ENCODE measurements at places on chromosomes 1 and 21. TPM values are rescaled to one million over a fixed set of nuclear protein-coding genes. Genes with fewer than 3 reads are reported as not detected.
A peak's percentile ranks its signal among the peaks of the same experiment; 100 is the strongest.

DNA sequence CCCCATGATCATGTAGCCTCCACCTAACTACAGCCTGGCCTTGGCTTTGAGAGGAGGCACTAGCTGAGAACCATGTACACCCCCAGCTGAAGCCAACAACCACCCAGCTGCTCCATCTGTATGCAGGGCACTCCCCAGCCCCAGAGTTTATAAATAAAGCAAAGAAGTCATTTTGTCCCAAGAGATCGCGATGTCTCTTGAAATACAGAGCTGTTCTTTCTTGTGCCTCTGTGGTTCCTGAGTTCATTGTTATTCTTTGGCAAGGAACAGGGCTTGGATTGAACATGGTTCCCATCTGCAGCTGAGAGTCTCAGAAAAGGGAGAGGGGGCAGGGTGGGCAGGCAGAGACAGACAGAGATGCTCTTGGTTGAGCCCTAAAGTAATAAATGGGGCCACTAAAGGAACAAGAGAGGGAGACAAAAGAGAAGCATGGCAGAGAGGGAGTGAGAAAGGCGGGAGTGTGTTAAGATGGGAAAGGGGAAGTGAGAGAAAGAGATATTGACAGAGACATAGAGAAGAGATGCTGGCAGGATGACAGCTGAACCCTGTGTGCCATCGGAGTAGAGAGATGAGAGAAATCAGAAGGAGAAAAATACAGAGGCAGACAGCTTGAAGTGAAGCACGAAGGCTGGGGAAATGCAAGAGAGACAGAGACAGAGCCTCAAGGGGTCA, 63.3 kb downstream of the TNR start:
- peaks cover 69% of the 10 kb centered on the region for H3K27me3 ChIP-seq
- H3K4me3 ChIP-seq, result no peak overlapping the region
- H3K4me1 ChIP-seq, result no peaks in the 10 kb centered on the region
- H3K36me3 ChIP-seq, result no peaks in the 10 kb centered on the region
- H3K27ac ChIP-seq, result no peak overlapping the region

- H3K27ac ChIP-seq, result no peak overlapping the region
- H3K36me3 ChIP-seq, result no peaks in the 10 kb centered on the region
- DNase-seq, result no peak
- no peak overlapping the region for H3K4me3 ChIP-seq
- H3K27me3 ChIP-seq, result no peaks in the 10 kb centered on the region
Observed at GRCh38 chr1:85822696-85823095, 114.5 kb upstream of the ZNHIT6 start.

- DNase-seq, result no peak
- H3K36me3 ChIP-seq, result peaks cover 20% of the 10 kb centered on the region
- peaks cover 22% of the 10 kb centered on the region for H3K4me1 ChIP-seq
- H3K27me3 ChIP-seq, result no peaks in the 10 kb centered on the region
- H3K4me3 ChIP-seq, result no peak overlapping the region
Observed at GRCh38 chr21:44780767-44781459, 20.7 kb downstream of the UBE2G2 start.

- no peak overlapping the region for H3K27ac ChIP-seq
- H3K36me3 ChIP-seq, result no peaks in the 10 kb centered on the region
- H3K27me3 ChIP-seq, result peaks cover 1% of the 10 kb centered on the region
- no peak for DNase-seq
Observed at GRCh38 chr1:157097692-157098091, 1.9 kb downstream of the ETV3L start.

GRCh38 chr21:18759751-18760161, 356.2 kb upstream of the TMPRSS15 start:
- DNase-seq, result no peak
- H3K27me3 ChIP-seq, result no peaks in the 10 kb centered on the region
- H3K4me3 ChIP-seq, result no peak overlapping the region
- H3K27ac ChIP-seq, result no peak overlapping the region

DNA sequence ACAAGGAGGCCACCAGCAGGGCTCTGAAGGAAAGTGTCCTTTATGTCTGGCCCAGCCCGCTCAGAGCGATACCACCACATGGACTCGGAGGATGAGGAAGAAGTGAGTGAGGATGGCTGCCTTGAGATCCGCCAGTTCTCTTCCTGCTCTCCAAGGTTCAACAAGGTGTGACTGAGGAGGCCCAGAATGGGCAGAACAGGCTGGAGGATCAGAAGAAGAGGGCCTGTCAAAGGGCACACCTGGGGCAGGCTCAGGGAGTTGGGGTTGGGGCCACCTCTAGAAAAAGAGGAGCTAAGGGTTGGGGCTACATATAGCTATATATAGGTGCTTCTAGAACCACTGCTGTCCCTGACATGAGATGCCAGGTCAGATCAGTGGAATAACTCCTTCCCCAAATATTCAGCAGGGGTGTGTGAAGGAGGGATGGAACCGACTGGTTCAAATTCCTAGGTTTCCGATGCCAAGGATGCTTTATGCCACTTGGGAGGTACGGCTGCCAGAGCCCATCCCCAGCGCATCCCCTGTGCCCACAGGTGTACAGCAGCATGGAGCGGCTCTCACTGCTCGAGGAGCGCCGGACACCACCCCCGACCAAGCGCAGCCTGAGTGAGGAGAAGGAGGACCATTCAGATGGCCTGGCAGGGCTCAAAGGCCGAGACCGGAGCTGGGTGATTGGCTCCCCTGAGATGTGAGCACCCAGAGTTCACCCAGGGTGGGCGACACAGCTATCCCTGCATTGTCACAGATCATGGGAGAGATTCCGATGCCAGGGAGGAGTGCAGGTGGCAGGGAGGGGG, 102.2 kb downstream of the PIK3R3 start:
- no peaks in the 10 kb centered on the region for H3K27me3 ChIP-seq
- peaks cover 7% of the 10 kb centered on the region for H3K4me1 ChIP-seq
- DNase-seq, result no peak
- no peak overlapping the region for H3K27ac ChIP-seq
- H3K36me3 ChIP-seq, result peaks cover 4% of the 10 kb centered on the region
- no peak overlapping the region for H3K4me3 ChIP-seq

GRCh38 chr1:41246568-41246967, 4.5 kb upstream of the SCMH1 start:
- H3K27ac ChIP-seq, result no peak overlapping the region
- no peak overlapping the region for H3K4me3 ChIP-seq
- DNase-seq, result no peak
- H3K36me3 ChIP-seq, result no peaks in the 10 kb centered on the region
- peaks cover 36% of the 10 kb centered on the region for H3K4me1 ChIP-seq

DNA sequence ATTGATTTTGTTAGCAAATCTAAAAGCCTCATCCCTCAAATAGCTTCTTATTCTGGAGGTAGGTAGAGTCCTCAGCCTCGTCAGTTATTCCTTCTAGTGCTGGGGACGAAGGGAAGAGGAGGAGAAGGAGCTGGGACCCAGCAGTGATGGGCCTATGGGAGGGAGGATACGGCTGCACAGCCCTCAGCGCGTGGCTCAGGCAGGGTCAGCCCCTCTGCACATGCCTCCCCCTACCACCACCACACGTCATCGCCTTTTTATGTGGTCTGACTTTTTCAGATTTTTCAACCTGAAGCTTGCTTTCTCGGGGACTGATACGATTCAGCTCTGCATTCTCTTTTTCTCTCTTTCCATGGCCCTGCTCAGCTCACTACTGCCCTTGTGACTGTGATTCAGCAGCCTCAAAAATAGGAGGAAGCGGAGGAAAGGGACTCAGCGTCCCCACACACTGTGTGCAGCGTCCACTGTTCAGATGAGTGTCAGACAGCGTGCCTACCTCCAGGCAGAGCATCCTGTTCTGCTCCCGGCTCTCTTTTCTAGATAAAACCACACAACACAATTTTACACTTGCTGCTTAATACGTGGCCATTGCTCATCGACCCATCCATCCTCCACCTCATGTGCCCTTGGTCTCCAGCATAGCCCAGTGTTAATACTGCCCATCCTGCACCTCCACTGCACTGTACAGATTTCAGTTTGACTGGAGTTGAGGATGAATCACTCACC, 827 bp downstream of the OR2B11 start:
- H3K4me3 ChIP-seq, result no peak overlapping the region
- peaks cover 5% of the 10 kb centered on the region for H3K4me1 ChIP-seq

DNA sequence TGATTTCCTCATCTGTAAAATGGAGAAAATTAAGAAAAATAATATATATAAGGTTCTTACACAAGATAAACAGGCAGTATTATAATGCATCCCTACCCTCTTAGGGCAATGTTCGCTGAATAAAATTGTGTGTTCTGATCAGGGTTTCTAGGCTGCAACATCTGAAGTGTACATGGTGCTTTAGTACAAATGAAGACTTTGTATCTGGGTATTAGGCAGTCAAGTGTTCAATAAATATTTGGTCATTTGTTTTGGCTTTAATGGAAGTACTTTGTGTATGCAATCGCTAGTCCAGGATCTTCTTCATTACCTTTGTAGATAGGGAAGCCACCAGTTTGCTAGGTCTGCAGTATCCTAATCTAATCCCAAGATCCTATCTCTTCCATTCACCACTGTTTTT, 28.1 kb downstream of the DNASE2B start:
- H3K27ac ChIP-seq, result no peak overlapping the region
- no peaks in the 10 kb centered on the region for H3K27me3 ChIP-seq

GRCh38 chr1:53126495-53126894, 15.9 kb downstream of the SLC1A7 start:
- H3K4me3 ChIP-seq, result no peak overlapping the region
- H3K4me1 ChIP-seq, result peaks cover 19% of the 10 kb centered on the region
- DNase-seq, result no peak
- H3K27me3 ChIP-seq, result peaks cover 5% of the 10 kb centered on the region
- no peaks in the 10 kb centered on the region for H3K36me3 ChIP-seq

- no peak overlapping the region for H3K27ac ChIP-seq
- H3K4me3 ChIP-seq, result no peak overlapping the region
- DNase-seq, result no peak
- H3K36me3 ChIP-seq, result peaks cover 4% of the 10 kb centered on the region
Observed at GRCh38 chr1:102107441-102107840, 110.7 kb upstream of the OLFM3 start.

- H3K36me3 ChIP-seq, result no peaks in the 10 kb centered on the region
- H3K4me3 ChIP-seq, result no peak overlapping the region
- peaks cover 45% of the 10 kb centered on the region for H3K4me1 ChIP-seq
Observed at GRCh38 chr1:2334883-2335534, 56.3 kb downstream of the MORN1 start.

GRCh38 chr1:175167861-175168260, 24.7 kb downstream of the KIAA0040 start:
- H3K4me3 ChIP-seq, result no peak overlapping the region
- DNase-seq, result no peak
- no peaks in the 10 kb centered on the region for H3K4me1 ChIP-seq
- peaks cover 3% of the 10 kb centered on the region for H3K27me3 ChIP-seq
- peaks cover 3% of the 10 kb centered on the region for H3K36me3 ChIP-seq

DNA sequence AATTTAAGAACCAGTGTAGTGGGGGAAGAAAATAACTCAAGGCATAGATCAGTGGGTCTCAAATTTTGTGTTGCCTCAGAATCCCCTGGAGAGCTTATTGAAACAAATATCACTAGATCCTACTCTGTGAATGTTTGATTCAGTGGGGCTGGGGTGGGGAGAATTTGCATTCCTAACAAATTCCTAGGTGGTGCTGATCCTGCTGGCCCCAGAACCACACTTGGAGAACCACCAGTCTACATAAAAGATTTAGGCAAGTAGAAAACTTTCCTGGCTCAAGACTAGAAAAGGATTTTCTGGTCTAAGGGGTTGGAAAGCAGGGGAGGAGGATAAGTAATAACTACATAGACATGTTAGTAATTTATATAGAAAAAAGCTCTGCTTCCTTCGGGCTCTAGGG, 34.1 kb upstream of the C1orf21 start:
- no peaks in the 10 kb centered on the region for H3K27me3 ChIP-seq
- H3K27ac ChIP-seq, result no peak overlapping the region
- H3K4me3 ChIP-seq, result no peak overlapping the region
- DNase-seq, result no peak
- H3K4me1 ChIP-seq, result no peaks in the 10 kb centered on the region
- H3K36me3 ChIP-seq, result no peaks in the 10 kb centered on the region

GRCh38 chr1:158943059-158943458, 11.7 kb downstream of the PYHIN1 start:
- H3K27ac ChIP-seq, result no peak overlapping the region
- no peak for DNase-seq
- H3K4me1 ChIP-seq, result no peaks in the 10 kb centered on the region
- no peaks in the 10 kb centered on the region for H3K36me3 ChIP-seq

DNA sequence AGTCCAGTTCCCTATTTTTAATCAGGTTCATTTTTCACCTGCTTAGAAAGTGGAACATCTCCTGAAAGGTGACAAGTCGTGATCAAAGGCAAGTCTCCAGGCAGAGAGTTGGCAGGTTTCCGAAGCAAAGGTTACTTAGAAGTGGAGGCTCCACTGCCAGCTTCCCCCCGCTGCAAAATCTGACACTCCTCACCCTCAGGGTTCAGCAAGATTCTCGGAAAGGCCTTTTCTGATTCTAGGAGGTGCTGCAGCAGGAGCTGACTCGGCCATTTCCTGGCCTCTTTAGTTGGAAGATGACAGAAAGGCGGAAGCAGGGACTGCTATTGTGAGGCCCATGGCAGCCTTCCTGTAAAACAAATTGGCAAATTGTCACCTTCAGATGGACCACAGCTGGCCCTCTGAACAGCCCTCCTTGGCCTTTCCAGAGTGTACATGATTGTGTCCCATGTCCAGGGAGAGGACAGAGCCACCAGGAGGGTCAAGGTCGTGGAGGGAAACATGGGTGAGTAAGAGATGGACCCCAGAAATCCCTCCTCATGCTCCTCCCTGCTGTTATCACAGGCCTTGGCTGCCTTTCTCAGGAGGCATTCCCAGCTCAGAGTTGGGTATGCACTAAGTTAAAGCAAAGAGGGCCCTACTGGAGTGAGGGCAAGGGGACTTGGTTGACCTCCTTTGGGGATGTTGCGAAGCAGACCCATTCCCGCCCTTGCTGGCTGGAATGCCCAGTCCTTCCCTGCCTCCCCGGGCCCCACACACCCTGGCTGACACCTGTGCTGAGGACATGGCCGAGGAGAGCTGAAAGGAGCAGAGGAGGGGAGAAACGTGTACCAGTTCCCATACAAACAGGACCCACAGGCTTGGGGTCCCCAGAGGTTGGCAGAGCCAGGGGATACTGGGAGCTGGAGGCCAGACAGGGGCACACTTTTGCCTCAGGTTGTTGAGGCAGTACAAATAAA, 115.5 kb upstream of the IRF2BP2 start:
- H3K36me3 ChIP-seq, result no peaks in the 10 kb centered on the region
- no peak overlapping the region for H3K4me3 ChIP-seq
- H3K27ac ChIP-seq, result peak overlapping the region; percentile 99
- no peak for DNase-seq

The ETS2 gene
- total RNA-seq, result 30.5 TPM

The CLEC20A gene
- not detected for total RNA-seq

The RGL1 gene
- 30.5 TPM for total RNA-seq

The CELA2A gene
- total RNA-seq, result not detected

The ERI3 gene
- 78.5 TPM for total RNA-seq

The VAV3 gene
- total RNA-seq, result 3.2 TPM

The MPL gene
- total RNA-seq, result 0.50 TPM

The MTX1 gene
- total RNA-seq, result 33.9 TPM

The RPS6KC1 gene
- total RNA-seq, result 28.5 TPM

The OR14K1 gene
- not detected for total RNA-seq

The TRIM17 gene
- total RNA-seq, result 28.8 TPM

The FAM72B gene
- 4.1 TPM for total RNA-seq

Data from mesothelial cell of epicardium (in vitro differentiated cells).